ENCODE measurements at places on chromosomes 12 and 14. TPM values are rescaled to one million over a fixed set of nuclear protein-coding genes. Genes with fewer than 3 reads are reported as not detected.

DNA sequence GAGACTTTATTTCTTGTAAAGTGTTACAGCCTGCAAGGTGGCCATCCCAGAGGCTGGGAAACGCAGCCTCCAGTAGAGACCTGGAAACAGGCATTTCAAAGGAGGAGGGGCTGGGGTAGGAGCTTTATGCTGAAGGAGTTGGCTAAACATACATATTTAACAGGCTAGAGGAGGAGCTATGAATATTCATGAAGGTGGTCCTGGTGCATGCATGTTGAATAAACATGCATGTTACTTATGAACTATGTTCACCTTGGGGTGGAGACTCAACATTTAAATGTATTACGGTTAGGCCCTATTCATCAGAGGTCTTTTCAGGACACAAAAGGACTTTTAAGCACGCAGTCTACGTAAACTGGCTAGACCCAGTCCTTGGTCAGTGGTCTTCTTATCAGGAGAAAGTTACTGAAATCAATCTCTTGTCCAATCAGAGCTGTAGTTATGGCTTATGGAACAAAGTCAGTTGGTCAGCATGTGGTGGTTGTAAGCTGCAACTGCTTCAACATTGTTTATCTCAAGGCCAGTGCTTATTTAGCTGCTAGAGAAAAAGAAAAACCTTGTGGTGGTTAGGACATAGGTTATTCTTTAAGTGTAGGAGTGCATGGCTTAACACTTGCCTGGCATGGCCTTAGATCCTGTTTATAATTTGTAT, 11.4 kb upstream of the ARF6 start:
- no peak for DNase-seq

DNA sequence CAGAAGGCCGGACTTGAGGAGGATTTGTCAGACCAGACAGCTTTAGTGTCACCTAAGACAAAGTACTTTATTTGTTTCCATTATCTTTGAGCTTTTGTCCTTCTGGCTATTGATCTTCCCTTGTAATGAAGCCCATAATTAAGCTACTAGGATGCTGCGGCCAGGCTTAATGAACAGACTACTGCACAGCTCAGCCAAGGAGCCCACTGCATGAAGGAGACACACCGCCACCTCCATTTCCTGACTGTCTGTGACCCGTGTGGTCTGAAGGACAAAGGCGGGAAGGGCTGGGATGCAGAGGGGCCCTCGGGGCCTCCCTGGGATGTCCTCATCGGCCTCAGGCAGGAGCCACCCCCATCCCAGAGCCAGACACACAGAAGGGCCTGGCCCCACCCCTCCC, 31.0 kb upstream of the GALNT9 start:
- no peak for DNase-seq

- no peak for DNase-seq
Observed at GRCh38 chr12:106696681-106697417, 77.6 kb upstream of the RIC8B start.

DNA sequence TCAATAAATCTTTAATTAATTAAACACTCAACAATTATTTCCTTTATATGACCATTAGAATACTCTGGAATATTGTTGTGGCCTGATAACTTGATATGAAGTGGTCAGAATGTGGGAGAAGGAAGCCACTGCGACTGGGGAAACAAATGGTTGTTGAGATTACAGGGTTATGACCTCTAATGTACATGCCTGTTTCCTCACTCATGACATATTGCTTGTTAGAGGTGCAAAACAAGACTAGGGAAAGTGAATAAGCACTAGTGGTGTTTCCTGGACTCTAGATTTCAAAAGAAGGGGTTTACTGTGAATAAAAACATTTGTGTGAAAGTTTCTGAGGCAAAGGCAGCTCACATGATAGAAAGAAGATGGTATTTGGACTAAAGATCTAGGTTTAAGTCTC, 53.3 kb downstream of the STAB2 start:
- no peak for DNase-seq

DNA sequence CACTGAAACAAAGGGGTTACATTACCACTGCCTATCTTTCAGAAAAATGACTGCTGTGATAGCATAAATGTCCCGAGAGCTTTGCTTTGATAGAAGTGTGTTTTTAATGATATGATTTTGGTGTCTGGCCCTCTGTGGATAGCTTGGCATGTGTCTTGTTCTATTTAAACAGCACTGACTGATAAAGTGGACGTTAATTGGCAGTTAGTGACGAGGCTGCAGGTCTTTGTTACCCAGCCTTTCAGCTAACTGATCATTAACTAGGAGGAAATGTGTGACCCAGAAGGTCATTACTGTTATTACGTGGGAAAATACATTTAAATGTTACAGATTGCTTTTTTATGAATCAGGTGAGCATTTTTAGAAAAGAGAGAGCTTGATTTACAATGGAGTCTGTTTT, 428.3 kb downstream of the DIO2 start:
- DNase-seq: no peak

- DNase-seq: no peak
Observed at GRCh38 chr12:80892597-80893445, 44.9 kb downstream of the LIN7A start.

DNA sequence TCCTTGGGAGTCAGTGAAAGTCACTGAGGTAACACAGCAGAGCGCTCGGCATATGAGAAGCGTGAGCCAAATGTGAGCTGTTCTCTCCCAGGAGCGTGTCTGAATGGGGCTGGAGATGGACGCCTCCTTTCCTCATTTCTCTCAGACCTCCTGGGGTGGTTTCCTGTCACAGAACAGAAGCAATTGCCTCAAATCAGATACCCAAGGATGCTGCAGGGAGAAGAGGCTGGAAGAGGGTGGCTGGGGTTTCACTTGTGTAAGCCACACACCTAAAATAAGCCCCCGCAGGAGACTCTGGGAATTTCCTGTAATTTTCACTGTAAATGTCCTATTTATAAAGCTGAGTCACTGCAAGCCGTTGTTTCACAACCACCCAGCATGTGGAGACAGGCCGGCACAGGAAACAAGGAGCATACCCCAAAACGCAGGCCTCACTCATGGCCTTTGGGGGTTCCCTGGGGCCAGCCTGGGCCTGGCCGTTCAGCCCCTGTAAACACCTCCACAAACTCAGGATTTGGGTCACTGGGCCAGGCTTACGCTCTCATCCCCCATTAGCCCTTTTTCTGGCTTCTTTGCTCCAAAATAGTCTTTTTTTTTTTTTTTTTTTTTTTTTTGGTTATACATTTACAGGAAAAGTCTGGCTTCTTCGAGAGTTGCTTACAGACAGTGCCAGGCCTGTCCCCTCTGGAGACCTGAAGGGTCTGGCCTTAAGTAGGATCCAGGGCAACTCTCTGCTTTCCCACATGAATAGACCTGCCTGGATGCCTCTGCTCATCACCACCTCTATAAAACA, 55.3 kb downstream of the VCPKMT start:
- DNase-seq: peak; percentile 53

DNA sequence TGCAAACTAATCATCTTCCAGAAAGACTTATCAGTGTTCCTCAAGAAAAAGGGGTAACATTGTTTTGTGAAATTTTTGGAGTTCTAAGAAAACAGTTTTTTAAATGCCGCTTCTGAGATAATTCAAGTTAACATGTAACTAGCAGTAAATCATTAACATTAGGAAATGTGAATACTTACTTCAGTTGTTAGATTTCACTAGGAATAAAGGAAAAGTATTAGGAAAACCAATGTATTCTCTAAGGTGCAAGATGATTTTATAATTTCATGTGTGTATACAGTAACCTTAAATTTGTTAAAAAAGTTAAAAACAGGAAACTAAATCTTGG, 36.8 kb downstream of the PAPOLA start:
- DNase-seq: no peak

GRCh38 chr12:131076296-131076695, 122.6 kb downstream of the ADGRD1 start:
- no peak for DNase-seq

- no peak for DNase-seq
Observed at GRCh38 chr12:48145981-48146380, 11.3 kb downstream of the ASB8 start.

GRCh38 chr14:21626491-21627230, 8.1 kb downstream of the OR10G2 start:
- no peak for DNase-seq

- no peak for DNase-seq
Observed at GRCh38 chr12:70847871-70848270, 72.7 kb downstream of the PTPRR start.

DNA sequence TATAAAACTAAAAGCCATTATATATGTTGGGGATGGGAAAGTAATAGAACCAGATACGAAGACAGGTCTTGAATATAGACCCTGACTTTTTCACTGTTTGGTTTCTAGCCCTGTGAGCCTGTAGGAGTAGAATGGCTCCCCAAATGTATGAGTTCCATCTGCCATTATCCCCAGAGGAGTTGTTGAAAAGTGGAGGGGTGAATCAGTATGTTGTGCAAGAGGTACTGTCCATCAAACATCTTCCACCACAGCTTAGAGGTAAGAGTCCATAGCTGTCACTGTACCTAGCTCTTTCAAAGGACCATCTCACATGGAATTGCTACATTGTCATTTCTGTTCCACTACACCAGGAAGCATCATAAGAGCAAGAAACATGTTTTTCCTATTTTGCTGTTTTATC, 1.1 kb downstream of the NCAPD2 start:
- no peak for DNase-seq

DNA sequence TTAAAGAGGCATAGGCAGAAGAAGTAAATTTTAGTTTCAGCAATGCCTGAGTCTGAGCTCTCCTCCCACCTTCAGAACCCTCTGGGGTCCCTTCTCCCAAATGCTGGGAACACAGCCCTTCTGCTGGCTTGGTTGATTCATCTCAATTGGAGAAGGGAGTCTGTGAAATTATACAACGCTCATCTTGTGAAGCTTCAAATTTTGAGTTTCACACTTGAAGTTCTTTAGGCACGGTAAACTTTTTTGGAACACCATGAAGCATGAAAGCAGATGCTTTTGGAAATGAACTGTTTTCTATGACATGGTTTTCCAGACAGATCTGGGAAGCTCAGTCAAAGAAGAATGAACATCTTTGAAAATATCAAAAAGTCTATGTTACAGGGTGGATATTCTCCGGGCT, 69.9 kb downstream of the TBK1 start:
- DNase-seq: no peak

DNA sequence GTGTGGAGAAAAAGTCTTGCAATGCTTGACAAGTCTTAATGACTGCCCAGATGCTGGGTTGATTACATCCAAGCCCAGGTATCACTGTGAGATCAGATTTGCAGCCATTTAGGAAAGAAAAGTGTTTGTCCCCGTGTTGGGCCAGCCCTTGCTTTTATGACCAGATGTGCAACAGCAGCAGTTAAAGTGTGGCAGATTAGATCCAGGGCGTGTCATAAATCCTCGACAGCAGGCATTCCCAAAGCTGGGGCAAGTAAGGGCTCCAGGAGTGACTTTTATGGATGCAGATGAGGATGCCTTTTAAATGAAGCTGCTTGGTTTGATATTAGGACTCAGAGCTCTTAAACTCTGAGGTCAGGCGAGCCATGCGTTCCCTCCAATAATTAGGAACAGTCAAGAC, 1.7 kb downstream of the SMOC1 start:
- DNase-seq: no peak

- DNase-seq: no peak
Observed at GRCh38 chr14:54207075-54207474, 189.7 kb upstream of the CDKN3 start.

DNA sequence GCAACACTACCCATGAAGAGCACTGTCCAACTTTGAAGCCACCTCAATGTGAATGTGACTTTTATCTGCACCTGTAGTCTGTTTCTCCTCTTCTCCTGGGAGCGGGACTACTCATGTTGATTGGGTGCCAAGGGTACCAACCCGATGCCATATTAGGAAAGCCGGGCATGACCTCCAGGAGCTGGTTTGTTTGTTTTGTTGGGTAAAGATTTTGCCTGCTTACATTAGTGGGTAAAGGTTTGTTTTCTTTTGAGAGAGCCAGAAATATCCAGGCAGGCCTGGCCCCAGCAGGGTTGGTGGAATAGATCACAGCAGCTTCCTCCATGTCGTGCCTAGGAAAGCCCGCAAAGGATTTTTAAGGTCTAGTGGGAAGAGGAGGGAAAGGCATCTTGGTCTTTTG, 19.7 kb upstream of the ITPK1 start:
- DNase-seq: peak; percentile 86

DNA sequence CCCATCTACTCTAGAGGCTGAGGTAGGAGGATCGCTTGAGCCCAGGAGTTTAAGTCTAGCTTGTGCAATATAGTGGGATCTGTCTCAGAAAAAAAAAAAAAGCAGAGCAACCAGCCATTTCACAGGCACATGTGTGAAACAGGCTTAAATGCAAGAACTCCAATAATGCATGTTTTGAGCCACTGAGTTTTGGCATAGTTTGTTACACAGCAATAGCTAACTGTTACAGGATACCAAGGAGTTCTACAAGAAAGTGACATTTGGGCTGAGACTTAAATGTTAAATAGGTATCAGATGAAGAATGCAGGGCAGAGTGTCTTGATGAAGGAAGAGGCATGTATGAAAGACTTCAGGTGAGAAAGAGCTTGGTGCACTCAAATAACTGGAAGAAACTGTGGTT, 240.0 kb upstream of the FOXN3 start:
- DNase-seq: no peak

DNA sequence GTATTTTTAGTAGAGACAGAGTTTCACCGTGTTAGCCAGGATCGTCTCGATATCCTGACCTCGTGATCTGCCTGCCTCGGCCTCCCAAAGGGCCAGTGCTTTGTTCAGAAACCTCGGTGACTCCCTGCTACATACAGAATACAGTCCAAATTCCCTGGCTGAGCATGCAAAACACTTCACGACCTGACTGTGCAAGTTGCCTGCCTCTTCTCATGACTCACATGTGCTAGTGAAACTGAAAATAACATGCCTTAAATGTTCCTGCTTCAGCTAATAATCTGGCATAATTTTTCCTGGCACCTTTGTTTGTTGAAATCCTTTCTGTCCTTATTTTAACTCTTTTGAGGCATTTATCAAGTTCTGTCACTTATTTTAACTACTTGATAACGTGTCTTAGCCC, 8.2 kb downstream of the DMAC2L start:
- no peak for DNase-seq

- DNase-seq: no peak
Observed at GRCh38 chr14:61608245-61609165, 86.8 kb upstream of the HIF1A start.

DNA sequence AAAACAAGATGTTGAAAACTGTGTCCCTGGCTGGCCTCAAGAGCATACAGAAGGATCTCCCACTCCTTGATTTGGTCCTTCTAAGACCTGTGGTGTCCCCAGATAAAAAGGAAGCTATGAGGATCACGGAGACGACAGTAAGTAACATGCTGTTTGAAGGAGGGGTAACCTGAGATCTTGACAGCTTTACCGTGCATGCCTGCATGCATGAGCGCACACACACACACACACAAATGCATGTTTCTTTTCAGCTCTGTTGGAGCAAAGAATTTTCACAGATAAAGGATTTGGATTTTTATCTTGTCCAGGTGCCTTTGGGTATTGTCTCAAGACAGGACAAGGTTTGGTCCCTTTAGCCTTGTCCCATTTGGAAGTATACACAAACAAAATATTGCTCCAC, 411.6 kb upstream of the CCDC196 start:
- no peak for DNase-seq

Gene NT5DC3
- total RNA-seq: 17.0 TPM

Gene MAP3K12
- total RNA-seq: 29.2 TPM

Gene CLEC2A
- total RNA-seq: not detected

Gene RPGRIP1
- total RNA-seq: 0.49 TPM

Gene AVPR1A
- 0.98 TPM for total RNA-seq

Gene RNF34
- total RNA-seq: 48.2 TPM

Data from mucosa of gallbladder (tissue), 1 donor.